ENCODE measurements at places on chromosomes 2 and 18.

GRCh38 chr2:119422360-119423107 is 9.1 kb upstream of the TMEM37 start:
- DNase-seq: no peak

GRCh38 chr2:168490015-168490874 is 34.2 kb downstream of the CERS6 start:
- peak; percentile 16 for DNase-seq

DNA sequence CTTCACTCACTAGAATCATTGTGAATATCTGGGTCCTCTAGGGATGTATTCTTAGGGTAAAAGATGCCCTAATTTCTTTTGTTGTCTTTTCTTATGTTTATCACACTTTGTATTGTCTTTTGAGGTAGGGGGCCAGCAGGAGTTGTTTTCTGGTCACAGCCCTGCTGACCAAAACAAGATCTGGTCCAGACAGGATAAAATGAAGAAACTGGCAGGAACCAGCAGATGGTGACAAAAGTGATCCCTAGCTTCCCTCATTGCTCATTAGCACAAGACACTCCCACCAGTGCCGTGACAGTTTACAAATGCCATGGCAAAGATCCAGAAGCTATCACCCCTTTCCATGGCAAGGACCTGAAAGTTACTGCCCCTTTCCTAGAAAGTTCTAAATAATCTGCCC is 81.7 kb upstream of the CCDC85A start:
- no peak for DNase-seq

GRCh38 chr2:50466685-50467084 is 565.2 kb downstream of the NRXN1 start:
- no peak for DNase-seq

- no peak for DNase-seq
Observed at GRCh38 chr18:79436556-79437275, 41.0 kb downstream of the NFATC1 start.

DNA sequence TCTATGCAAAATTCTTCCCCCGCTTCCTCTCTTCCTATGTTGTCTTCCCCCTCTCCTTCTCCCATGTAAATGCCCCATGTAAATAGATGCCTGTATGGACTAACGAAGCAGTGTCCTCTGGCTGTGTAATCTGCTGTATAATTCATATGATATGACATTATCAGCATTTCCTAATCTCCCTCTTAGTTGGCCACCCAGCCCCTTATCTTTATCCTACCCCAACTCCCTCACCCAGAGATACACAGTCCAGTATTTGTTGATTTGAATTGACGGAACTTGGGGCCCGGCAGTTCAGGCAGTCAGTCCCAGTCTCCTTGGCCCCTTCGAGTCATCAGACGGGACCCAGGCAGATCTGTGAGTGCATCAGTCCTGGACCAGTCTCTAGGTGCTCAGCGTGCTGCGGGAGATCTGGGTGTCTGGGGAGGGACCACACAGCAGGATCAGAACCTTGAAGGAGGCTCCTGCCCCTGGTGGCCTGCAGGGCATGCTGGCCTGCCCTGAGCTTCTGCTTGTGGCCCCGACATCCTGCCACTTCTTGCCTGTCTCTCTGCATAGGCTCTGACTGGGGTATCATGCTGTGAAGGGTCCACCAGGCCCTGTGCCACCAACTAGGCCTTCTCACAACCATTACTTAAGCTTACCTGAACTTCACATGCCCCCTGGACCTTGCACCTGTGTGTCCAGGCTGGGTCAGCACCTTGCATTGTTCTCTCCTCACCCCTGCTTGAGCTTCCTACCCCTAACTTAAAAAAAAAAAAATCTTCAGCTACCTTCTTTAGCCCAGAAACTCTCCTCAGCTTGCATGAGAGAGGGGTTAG is 88.1 kb upstream of the ATL2 start:
- DNase-seq: no peak

DNA sequence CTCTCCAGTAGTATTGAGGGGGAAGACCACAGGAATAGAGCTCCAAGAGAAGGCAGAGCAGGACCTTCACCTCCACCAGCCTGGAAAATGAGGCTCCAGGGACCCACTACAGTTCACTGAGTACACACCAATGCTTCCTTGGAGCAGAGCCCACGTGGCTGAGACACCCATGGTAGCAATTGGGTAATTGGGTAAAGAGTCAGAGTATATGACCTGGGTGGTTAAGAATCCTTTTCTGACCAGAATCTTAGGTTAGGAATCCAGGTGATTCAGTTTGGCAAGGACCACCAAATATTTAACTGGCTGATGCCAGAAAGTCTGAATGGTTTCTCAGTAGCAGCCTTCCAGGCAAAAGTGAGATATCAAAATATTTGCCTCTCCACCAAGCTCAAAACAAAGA is 107.7 kb downstream of the MDH1 start:
- no peak for DNase-seq

Data from GM04504 (cell line).